ENCODE measurements at places on chromosomes 5 and 9.

GRCh38 chr9:107487521-107488374 lies 1.8 kb downstream of the KLF4 start:
- DNase-seq: no peak

- DNase-seq: no peak
Observed at GRCh38 chr5:131899686-131900085, 45.8 kb downstream of the MEIKIN start.

DNA sequence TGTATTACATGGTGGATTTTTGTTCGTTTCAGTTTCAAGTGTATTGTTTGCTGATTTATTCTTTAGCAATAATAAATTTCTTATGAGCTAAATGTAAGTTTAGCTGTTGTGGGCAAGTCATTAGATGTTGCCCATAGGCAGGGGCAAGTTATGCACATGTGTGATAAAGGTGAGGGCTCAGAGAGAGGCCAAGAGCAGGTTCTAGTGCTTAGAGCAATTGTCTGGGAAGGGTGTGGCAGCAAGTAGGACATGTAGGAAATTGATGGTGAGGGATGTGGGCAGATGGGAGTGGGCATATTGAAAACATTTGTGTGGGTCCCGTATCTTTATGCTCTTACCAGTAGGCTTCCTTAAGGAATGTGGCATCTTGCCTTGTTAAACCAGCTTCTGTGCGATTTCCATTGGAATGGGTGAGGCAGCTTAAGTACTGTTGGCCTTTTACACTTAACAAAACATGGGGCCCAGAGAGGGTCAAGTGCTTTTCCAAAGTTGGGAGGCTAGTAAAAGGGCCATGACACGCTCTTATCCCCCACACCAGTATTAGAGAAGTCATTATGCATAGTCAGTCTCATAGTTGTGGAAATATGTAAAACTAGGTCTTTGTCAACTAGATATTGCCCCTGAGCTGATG lies 60.6 kb downstream of the KDM4C start:
- DNase-seq: no peak

GRCh38 chr9:20835377-20836286 lies 151.6 kb downstream of the FOCAD start:
- no peak for DNase-seq
